Left renal cortex interstitium (tissue), 4 donors: ENCODE measurements at places on chromosomes 12 and 14. TPM values are rescaled to one million over a fixed set of nuclear protein-coding genes. Genes with fewer than 3 reads are reported as not detected.
A peak's percentile ranks its signal among the peaks of the same experiment; 100 is the strongest.

DNA sequence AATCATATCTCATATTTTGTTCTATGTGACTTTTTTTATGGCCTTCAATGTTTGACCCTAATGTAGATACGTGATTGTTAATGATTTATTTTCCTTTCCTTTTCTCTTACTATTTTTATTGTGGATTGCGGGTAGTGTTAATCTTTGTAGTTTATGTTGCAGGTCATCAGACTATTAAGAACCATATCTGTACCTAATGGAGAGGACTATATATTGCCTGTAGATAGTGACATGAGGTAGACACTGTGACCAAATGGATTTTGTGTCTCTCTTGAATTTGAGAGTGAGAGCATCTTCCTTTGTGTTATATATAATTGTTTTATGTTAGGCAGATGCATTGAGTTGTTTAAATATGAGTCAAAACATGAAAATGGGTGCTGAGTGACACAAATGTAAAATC lies 543.4 kb upstream of the MGAT4C start:
- DNase-seq, result no peak

The P2RX2 gene
- 1.3 TPM for polyA plus RNA-seq

- no peak for DNase-seq
Observed at GRCh38 chr12:129337413-129337812, 484.1 kb downstream of the GLT1D1 start.

- peak; percentile 75 for DNase-seq
Observed at GRCh38 chr14:105248368-105249181, at the start of gene BTBD6. Gene BTBD6, plus strand, starts transcription at chr14:105248533. Its CDS starts 179 bp downstream, at chr14:105248712.

The DBX2 gene
- 0.07 TPM for polyA plus RNA-seq

DNA sequence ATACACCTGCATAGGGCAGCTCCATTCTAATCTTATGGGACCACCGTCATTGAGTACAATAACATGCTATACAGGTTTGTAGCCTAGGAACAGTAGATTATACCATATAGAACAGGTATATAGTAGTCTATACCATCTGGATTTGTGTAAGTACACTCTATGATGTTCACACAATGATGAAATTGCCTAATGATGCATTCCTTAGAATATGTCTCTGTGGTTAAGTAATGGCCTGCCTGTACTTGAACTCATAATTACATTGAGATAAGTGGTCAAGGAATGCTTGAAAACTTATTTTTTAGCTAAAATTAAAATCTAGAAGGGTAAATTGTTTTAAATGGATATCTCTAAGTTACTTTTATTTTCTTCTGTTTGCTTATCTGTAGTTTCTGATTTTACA lies 152.7 kb downstream of the SRGAP1 start:
- no peak for DNase-seq

The ERP27 gene
- 20.5 TPM for polyA plus RNA-seq

DNA sequence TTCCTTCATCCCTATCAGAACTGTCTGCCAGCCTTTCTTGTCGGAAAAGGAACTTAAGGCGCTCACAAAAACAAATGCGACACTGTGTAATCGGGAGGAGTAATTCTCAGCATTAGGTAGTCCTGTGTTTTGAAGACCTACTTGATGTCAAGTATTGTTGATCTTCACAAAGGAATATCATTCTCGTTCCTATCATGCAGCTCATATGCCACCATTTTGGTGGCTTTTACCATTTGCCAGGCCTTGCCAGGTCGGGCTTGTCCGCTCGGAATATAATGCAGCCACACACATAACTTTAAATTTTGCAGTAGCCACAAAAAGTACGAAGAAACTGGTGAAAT lies 903 bp upstream of the PPP4R3A start:
- no peak for DNase-seq

The RILPL1 gene
- polyA plus RNA-seq, result 26.5 TPM

The CLEC4C gene
- polyA plus RNA-seq, result 0.16 TPM

The METAP2 gene
- polyA plus RNA-seq, result 120 TPM

The CIROP gene
- not detected for polyA plus RNA-seq

The CHURC1 gene
- 71.4 TPM for polyA plus RNA-seq
